Omental fat pad (tissue), 4 donors: ENCODE measurements at places on chromosomes 7 and 10. TPM values are rescaled to one million over a fixed set of nuclear protein-coding genes. Genes with fewer than 3 reads are reported as not detected.
A peak's percentile ranks its signal among the peaks of the same experiment; 100 is the strongest.

GRCh38 chr10:21278491-21279216 lies 246.8 kb downstream of the SKIDA1 start:
- DNase-seq, result peak; percentile 100

Gene EBF3
- total RNA-seq, result 50.8 TPM

DNA sequence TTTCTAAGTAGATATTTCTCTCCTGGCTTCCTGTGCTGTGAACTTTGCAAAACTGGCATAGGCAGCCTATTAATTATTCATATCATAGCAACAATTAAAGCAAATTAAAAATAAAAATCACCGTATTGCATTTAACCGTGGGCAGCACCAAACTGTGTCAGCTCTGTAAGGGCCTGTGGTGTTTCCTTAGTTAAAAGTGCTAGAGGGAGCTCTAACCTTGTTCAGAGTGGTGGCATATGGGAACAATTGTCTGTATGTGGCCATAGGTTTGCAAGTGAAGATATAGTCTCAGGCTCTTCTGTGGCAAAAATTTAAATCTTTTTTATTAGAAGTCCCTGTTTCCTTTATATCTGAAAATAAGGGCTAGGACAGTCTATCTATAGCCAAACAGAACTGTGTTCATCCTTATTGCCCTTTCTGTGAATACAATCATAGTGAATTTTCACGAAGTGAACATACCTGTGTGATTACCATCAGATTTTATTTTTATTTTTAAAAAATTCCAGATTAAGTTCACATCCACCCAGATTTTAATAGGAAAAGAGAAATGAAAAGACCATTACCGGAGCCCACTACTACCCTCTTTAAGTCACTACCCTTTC lies 92.6 kb downstream of the POLL start:
- no peak for DNase-seq

Gene TRPV6
- 0.56 TPM for total RNA-seq

Gene SLC26A5
- total RNA-seq, result not detected
